ENCODE measurements at places on chromosomes 1 and 21.

GRCh38 chr1:176852124-176852523 lies 312.4 kb downstream of the ASTN1 start:
- no peak for DNase-seq

GRCh38 chr1:92408825-92409224 lies 77.9 kb downstream of the GFI1 start:
- no peak for DNase-seq

- no peak for DNase-seq
These were observed 78.0 kb upstream of the ATP5PO start for GRCh38 chr21:33993286-33994231.

DNA sequence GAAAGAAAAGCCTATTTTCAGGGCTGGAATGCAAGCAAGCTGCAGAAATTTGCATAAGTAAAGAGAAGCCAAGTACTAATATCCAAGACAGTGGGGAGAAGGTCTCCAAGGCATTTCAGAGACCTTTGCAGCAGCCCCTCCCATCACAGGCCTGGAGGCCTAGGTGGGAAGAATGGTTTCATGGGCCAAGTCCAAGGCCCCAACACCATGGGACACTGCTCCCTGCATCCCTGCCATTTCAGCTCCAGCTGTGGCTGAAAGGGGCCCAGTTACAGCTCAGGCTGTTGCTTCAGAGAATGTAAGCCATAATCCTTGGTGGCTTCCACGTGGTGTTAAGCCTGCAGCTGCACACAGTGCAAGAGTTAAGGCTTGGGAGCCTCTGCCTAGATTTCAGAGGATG lies 16.9 kb upstream of the COL6A1 start:
- DNase-seq: no peak

GRCh38 chr1:67126111-67126746 lies 8.5 kb downstream of the C1orf141 start:
- no peak for DNase-seq

DNA sequence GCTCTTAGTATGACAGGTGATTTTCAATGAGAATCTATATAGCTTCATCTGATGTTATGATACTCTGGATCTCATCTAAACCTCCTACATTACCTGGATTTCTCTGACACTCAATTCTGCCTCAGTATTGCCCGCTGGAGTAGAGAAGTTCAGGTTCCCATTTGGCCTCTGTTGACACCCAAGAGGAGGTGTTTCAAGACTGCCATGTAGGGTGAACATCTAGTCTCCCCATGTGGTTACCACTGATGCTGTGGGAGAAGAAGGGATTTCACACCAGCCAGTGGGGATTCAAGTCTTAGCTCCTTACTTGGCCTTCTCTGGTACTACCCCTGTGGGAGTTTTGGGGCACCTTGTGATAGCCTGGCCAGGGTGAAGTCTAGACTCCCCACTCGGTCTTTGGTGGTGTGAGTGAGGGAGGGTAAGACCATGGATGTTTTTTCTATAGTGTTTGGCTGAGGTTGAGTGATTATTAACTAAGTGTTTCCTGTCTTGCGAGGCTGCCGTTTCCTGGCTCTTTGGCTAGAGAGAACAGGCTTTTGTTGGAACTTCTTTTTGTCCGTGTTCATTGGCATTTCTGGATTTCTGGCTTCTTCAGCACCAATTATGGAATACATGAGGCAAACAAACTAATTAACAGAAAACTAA lies 90.7 kb downstream of the RHOU start:
- no peak for DNase-seq

DNA sequence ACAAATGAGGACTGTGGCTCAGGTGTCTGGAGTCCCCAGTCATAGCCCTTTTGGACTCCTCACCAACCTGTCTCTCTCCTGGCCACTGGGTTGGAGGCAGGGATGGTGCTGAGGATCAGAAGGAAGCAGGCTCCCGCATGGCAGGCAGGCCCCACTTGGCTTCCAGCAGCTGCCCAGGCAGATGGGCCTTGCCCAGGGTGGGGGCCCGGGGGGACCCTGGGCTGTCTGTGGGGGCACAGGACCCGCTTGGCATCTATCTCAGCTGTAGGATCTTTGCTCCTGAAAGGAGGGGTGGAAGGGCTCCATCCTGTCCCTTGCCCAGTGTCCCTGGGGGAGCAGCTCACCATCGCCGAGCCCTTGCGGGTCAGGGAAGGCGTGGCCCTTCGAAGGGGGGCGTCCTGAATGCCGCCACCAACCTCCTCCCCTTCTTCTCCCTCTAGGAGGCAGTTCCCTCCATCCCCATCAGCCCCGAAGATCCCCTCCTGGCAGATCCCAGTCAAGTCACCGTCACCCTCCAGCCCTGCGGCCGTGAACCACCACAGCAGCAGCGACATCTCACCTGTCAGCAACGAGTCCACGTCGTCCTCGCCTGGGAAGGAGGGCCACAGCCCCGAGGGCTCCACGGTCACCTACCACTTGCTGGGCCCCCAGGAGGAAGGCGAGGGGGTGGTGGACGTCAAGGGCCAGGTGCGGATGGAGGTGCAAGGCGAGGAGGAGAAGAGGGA lies 154.5 kb downstream of the PEX14 start:
- no peak for DNase-seq

GRCh38 chr21:38326899-38327298 lies 70.1 kb downstream of the KCNJ15 start:
- DNase-seq: no peak

DNA sequence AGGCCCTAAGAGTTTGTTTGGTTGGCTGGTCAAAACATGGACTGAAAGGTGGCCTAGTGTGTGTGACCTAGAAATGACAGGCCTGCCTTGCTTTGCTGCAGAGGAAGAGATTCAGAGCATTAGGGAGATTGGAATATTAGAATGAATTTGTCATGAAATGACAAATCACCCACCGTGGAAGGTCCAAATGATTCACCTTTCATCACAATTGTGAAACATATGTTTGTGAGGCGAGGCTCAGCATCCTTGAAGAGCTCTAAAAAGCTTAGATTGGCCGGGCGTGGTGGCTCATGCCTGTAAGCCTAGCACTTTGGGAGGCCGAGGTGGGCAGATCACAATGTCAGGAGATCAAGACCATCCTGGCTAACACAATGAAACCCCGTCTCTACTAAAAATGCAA lies 5.5 kb downstream of the LCE1B start:
- no peak for DNase-seq

DNA sequence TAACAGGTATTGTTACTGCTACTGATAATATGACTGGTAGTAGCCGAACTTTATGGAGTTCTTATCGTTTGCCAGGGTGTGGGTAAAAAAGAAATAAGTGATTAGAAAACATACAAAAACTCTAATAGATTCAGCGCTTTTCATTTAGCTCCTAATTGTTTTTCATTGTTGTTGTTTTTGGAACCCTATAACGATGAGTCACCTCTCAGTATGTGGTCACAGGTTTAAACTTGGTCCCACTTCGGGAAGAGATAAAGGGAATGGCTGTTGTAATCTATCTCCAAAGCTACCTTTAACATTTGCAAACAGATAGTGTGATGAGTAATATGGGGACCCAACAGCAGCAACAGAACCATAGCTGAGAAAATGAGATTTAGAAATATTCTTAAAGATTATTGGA lies 62.7 kb upstream of the BCL10 start:
- no peak for DNase-seq

GRCh38 chr1:218473522-218473921 lies 128.4 kb downstream of the TGFB2 start:
- no peak for DNase-seq

DNA sequence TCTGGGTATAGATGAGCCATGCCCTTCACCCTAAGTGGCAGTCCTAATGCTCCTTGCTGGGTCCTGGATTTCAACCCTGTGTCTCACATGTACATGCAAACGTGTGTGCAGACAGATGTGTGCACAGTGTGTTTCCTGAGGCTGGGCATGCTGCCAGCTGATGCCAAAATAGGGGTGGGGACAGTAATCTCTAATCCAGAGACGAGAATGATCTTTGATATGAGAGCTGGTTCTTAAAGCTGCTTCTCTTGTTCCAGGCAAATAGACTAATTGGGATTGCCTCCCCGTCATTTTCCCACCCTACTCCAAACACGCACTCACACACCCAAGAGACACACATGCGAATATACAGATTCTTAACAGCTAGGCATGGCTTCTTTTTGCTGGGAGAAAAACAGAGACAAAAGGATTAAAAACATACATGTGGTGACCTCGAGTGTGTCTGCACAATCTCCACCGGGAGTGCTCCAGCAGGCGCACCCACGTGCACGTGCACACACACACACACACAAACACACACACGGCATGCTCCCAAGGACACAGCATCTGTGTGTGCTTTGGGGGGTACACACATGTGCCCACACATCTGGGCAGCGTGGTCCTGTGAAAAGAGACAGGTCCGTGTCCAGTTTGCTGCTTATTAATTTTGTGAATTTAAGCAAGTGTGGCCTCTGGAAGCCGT lies 102.1 kb upstream of the ZBTB40 start:
- DNase-seq: no peak

DNA sequence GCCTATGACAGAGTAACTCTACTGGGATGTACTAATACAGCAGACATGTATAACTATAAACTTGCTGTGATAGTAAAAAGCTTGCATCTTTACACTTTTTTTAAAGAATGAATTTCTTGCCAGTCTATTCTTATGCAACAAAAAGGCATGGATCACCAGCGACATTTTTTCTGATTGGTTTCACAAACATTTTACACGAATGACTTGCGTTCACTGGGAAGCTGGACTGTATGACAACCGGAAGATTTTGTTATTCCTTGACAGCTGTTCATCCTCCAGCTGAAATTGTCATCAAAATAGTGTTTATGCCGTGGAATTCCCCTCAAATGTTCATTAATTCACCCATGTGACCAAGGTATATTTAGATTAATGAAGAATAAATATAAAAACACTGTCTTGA lies 131.0 kb downstream of the XPR1 start:
- DNase-seq: no peak

- no peak for DNase-seq
These were observed 328.6 kb downstream of the CAMTA1 start for GRCh38 chr1:7113822-7114221.

GRCh38 chr1:11044086-11044848 lies 2.8 kb downstream of the MASP2 start:
- no peak for DNase-seq

- no peak for DNase-seq
These were observed 48.4 kb upstream of the ZNF326 start for GRCh38 chr1:89946532-89946931.

GRCh38 chr1:11684070-11684469 lies 3.1 kb upstream of the MAD2L2 start:
- no peak for DNase-seq
